ENCODE measurements at places on chromosomes 4 and X.
A peak's percentile ranks its signal among the peaks of the same experiment; 100 is the strongest.

- DNase-seq, result peak; percentile 5
Observed at GRCh38 chr4:52911684-52912294, 49.7 kb downstream of the RASL11B start.

- DNase-seq, result no peak
Observed at GRCh38 chr4:155319516-155319915, 57.2 kb downstream of the MAP9 start.

DNA sequence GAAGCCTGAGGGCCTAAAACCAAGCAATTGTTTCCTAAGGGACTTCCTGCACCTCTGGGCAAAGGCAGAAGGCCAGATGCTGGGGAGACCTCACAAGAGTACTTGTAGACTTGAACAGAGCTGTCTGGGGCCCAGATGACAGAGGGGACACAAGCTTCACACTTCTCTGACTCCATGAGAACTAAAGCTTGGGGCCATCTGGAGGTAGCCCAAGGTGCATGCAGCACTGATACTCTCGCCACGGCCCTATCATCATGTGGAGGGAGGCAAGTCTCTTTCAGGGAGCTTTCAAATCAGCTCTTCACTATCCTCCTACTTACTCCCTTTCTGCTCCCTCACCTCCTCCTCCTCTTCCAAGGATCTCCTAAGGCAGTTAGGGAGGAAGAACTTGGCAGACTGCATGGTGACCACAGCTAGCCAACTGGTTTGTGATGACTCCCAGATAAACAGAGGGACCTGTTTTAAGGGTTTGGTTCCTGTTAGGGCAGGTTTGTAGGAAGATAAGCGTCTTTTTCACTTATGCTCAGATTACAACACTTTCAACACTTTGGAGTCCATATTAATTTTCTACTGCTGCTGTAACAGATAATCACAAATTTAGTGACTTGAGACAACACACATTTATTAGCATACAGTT, 23.8 kb downstream of the MSL3 start:
- DNase-seq, result no peak

GRCh38 chrX:10124506-10125247, 32.1 kb upstream of the CLCN4 start:
- DNase-seq, result no peak

- DNase-seq, result no peak
Observed at GRCh38 chr4:135408109-135408508, 1206.5 kb upstream of the PABPC4L start.

- no peak for DNase-seq
Observed at GRCh38 chrX:10847333-10847732, 226.9 kb upstream of the MID1 start.

All from activated CD8-positive, alpha-beta memory T cell treated with anti-CD3 and anti-CD28 coated beads for 48 hours (primary cell).